ENCODE measurements at places on chromosomes 3 and 15.

DNA sequence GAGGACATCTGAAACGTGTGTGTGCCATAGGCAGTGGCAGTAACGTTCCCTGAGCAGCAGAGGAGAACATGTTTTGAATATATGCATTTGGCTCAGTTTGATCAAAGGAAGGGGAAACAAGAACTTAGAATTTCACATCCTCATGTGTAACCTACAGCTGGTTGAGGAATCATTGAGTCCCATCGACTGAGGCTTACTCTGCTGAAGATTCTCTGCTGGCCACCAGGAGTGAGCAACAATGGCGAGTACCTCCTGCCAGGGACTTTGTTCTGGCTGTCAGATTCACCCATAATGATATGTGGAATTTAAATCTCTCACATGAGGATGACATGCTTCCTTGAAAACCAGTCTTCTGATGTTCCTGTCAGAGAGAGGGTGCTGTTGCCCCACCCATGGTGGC is 21.3 kb downstream of the GORASP1 start:
- no peak for DNase-seq

DNA sequence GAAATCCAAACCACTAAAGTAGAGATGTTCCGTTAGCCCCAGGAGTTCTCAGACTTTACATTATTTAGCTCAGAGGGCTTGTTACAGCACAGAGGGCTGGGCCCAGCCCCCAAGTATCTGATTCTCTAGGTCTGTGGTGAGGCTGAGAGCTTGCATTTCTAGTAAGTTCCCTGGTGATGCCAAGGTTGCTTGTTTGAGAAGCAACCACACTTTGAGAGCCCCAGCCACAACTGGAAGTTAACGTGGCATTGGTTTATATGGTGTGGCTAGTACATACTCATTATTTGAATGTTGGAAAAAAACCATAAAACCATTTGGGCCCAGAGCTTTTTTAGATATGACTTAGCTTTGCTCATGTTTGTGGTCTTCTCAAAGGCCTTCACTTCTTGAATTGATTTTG is 35.9 kb downstream of the PRR23E start:
- DNase-seq = no peak

GRCh38 chr15:23472033-23472432 is 25.0 kb upstream of the GOLGA6L2 start:
- no peak for DNase-seq

- DNase-seq = no peak
Observed at GRCh38 chr15:55514414-55514850, 6.4 kb upstream of the DNAAF4 start.

DNA sequence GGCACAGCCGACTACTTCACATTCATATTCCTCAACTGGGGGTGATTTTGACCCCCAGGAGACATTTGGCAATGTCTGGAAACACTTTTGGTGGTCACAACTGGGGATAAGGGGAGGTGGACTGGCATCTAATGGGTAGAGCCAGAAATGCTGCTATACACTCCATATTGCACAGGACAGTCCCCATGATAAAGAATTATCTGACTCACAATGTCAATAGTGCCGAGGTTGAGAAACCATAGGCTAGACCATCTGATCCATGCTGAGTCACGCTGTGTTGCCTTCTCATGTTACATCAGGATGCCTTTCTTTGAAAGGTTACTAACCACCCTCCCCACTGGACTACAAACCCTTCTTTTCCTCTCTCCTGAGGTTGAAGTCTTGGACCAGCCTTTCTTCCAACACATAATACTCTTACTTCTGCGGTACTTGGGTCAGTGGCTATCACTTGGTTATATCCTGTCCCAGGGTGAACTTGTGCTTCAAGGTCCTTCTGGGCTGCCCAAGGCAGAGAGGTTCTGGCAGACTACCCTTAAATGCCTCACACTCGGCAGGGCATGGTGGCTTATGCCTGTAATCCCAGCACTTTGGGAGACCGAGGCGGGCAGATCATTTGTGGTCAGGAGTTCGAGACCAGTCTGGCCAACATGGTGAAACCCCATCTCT is 68.8 kb downstream of the CTNNB1 start:
- peak; percentile 59 for DNase-seq
